ENCODE measurements at places on chromosomes 16 and 17. TPM values are rescaled to one million over a fixed set of nuclear protein-coding genes. Genes with fewer than 3 reads are reported as not detected.
A peak's percentile ranks its signal among the peaks of the same experiment; 100 is the strongest.

GRCh38 chr16:17408955-17409441 lies 61.8 kb downstream of the XYLT1 start:
- H3K27ac ChIP-seq, result no peak overlapping the region
- H3K27me3 ChIP-seq, result no peaks in the 10 kb centered on the region
- H3K36me3 ChIP-seq, result no peaks in the 10 kb centered on the region
- H3K4me3 ChIP-seq, result no peak overlapping the region
- no peak for DNase-seq
- H3K4me1 ChIP-seq, result peaks cover 10% of the 10 kb centered on the region

The KRTAP4-3 gene
- total RNA-seq, result not detected

DNA sequence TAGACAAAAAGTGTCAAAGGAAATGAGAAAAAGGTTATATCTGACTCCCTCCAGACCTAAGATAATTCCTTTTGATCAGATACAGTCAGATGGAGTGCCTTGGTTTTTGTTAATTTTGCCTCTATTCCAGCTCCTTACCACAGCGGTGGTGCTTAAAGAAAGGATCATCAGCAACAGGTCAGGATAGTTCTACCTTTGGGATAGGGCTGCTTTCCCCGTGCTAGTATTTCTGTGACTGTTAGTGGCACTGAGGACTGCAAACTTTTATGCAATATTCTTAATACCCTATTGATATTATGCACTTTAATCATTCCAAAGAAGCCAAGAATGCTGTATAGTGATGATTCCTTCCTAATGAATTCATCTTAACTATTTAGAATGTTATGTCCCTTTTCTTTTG lies 24.5 kb downstream of the NQO1 start:
- H3K4me3 ChIP-seq, result no peak overlapping the region
- H3K36me3 ChIP-seq, result peaks cover 11% of the 10 kb centered on the region
- no peaks in the 10 kb centered on the region for H3K27me3 ChIP-seq
- DNase-seq, result no peak

The MATCAP1 gene
- 77.8 TPM for total RNA-seq

DNA sequence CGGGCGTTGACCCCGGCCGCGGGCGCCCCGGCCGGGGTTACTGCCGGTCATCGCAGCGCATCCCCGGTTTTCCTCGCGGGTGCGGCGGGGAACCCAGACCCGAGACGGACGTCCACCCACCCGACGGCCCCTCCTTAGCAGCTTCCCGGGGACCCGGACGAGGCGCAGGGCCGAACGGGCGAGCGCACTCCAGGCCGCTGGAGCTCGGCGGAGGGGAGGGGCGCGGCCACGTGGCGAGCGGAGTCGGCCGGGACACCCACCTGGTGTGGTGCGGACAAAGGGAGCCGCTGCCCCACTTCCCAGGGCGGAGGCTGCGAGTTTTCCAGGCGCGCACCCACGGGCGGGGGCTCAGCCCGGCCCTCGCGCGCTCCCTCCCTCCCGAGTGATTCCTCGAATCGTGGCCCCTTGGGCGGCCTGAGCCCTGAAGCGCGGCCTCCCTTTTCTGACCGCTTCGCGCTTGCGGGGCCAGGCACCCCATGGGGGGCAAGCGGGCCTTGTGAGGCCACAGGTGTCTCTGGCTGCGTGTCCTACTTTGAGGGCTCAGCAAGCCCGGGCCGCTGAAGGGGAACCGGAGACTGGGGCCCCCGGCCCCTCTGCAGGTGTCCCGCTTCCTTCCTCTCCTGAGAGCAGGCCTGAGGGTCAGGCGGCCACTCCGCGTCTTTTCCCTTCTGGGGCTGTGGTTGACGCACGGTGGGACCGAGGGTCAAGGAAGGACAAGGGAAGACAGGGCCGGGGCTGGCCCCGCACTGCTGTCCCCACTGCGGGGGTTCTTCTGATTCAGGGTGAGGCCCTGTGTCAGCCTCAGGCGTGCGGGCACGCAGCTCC lies 1.1 kb upstream of the FASN start:
- peaks cover 4% of the 10 kb centered on the region for H3K4me1 ChIP-seq
- no peaks in the 10 kb centered on the region for H3K36me3 ChIP-seq
- DNase-seq, result no peak
- peak overlapping the region; percentile 62 for H3K27ac ChIP-seq
- H3K4me3 ChIP-seq, result peak overlapping the region; percentile 80
- no peaks in the 10 kb centered on the region for H3K27me3 ChIP-seq

- H3K4me1 ChIP-seq, result no peaks in the 10 kb centered on the region
- no peaks in the 10 kb centered on the region for H3K36me3 ChIP-seq
Observed at GRCh38 chr16:13315642-13316427, 414.4 kb downstream of the SHISA9 start.

DNA sequence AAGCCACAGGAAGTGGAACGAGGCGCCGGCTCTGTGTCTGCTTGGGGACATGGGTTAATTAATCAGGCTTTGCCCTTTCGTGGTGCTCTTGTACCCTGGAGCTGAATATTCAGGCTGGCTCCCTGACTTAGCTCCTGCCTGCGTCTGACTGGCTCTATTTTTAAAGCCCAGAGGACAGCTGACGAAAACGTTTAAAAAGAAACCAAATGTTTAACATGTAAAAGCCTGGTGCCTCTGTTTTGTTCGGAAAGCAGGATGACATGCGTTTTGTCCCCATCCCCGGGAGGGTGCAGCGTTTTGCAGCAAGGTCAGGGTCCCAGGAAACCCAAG lies 61.1 kb downstream of the NT5M start:
- H3K4me1 ChIP-seq, result peaks cover 19% of the 10 kb centered on the region
- DNase-seq, result no peak
- H3K27ac ChIP-seq, result no peak overlapping the region
- no peaks in the 10 kb centered on the region for H3K36me3 ChIP-seq
- no peak overlapping the region for H3K4me3 ChIP-seq

- peak overlapping the region; percentile 85 for H3K27ac ChIP-seq
- H3K4me3 ChIP-seq, result peak overlapping the region; percentile 42
- DNase-seq, result no peak
- no peaks in the 10 kb centered on the region for H3K27me3 ChIP-seq
Observed at GRCh38 chr16:11016993-11017392, 72.6 kb downstream of the CLEC16A start.

- no peak overlapping the region for H3K4me3 ChIP-seq
- no peak for DNase-seq
- no peak overlapping the region for H3K27ac ChIP-seq
Observed at GRCh38 chr17:40714473-40714872, 10.9 kb upstream of the KRT24 start.

DNA sequence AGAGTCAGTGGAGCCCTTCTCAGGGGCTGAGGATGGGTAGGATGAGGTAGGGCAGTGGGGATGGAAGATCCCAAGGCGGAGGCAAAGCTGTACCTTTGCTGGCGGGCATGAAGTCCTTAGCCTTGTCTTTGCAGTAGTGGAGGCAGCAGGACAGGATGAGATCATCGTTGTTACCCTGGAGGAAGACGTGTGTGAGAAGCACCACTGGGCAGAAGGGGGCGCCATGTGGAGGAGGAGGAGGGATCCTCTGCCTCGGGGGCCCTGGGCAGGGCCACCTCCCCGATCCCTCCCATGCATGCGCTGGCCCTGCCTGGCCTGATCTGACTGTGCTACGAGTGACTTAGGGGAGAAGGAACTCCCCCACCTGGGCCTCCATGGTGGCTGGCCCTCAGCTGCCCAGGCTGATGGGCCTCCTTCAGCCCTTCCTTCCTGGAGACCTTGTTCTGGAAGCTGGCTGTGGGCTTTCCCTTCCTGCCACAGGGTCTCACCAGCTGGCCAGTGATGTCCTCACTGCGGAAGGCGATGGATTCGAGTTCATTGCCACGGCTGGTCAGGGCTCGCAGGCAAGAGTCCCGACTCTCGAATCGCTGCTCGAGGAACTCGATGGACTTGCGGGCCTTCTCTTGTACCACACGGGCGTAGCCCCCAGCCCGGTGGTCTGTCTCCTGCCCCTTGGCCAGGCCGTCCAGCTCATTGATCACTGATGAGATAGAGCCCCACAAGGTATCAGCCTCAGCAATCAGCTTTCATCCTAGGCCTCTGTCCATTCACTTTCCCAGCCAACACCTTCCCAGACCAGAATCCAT lies 10.3 kb downstream of the HIC1 start:
- no peak overlapping the region for H3K27ac ChIP-seq
- no peak overlapping the region for H3K4me3 ChIP-seq
- H3K36me3 ChIP-seq, result peaks cover 29% of the 10 kb centered on the region
- peaks cover 53% of the 10 kb centered on the region for H3K4me1 ChIP-seq
- H3K27me3 ChIP-seq, result peaks cover 7% of the 10 kb centered on the region
- no peak for DNase-seq

GRCh38 chr16:88753191-88753590 lies 31.8 kb downstream of the PIEZO1 start:
- DNase-seq, result no peak
- H3K4me3 ChIP-seq, result no peak overlapping the region
- no peak overlapping the region for H3K27ac ChIP-seq
- no peaks in the 10 kb centered on the region for H3K36me3 ChIP-seq

The CLEC3A gene
- total RNA-seq, result not detected

DNA sequence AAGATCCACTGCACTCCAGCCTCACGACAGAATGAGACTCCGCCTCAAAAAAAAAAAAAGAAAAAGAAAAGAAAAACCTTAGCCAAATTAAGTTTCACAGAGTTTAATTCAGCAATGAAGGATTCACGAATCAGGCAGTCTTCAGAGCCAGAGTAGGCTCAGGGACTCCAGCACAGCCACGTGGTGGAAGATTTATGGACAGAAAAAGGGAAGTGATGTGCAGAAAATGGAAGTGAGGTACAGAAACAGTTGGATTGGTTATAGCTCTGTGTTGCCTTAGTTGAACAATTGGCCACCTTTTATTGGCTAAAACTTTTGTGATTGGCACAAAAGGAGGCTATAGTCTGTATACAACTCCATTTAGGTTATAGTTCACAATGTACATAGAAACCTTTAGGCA lies 256.6 kb downstream of the HS3ST3B1 start:
- H3K27me3 ChIP-seq, result no peaks in the 10 kb centered on the region
- no peak for DNase-seq
- no peaks in the 10 kb centered on the region for H3K36me3 ChIP-seq
- no peak overlapping the region for H3K4me3 ChIP-seq
- peaks cover 5% of the 10 kb centered on the region for H3K4me1 ChIP-seq

GRCh38 chr17:8696906-8697305 lies 47.7 kb downstream of the CCDC42 start:
- H3K4me3 ChIP-seq, result peak overlapping the region; percentile 75
- no peak for DNase-seq

- no peak for DNase-seq
- H3K4me1 ChIP-seq, result peaks cover 39% of the 10 kb centered on the region
- H3K4me3 ChIP-seq, result no peak overlapping the region
- no peak overlapping the region for H3K27ac ChIP-seq
- no peaks in the 10 kb centered on the region for H3K27me3 ChIP-seq
- H3K36me3 ChIP-seq, result no peaks in the 10 kb centered on the region
Observed at GRCh38 chr17:56176091-56176490, 22.8 kb downstream of the ANKFN1 start.

GRCh38 chr17:57505841-57506773 lies 239.0 kb downstream of the CCDC182 start:
- peaks cover 34% of the 10 kb centered on the region for H3K4me1 ChIP-seq
- H3K27me3 ChIP-seq, result no peaks in the 10 kb centered on the region
- H3K4me3 ChIP-seq, result no peak overlapping the region
- no peak overlapping the region for H3K27ac ChIP-seq

The C1QTNF8 gene
- total RNA-seq, result not detected

GRCh38 chr17:63265526-63265925 lies 180.6 kb downstream of the CYB561 start:
- H3K4me3 ChIP-seq, result no peak overlapping the region
- H3K36me3 ChIP-seq, result peaks cover 18% of the 10 kb centered on the region
- H3K4me1 ChIP-seq, result no peaks in the 10 kb centered on the region
- no peak overlapping the region for H3K27ac ChIP-seq

GRCh38 chr16:85279825-85280545 lies 167.7 kb upstream of the CIBAR2 start:
- no peak overlapping the region for H3K27ac ChIP-seq
- no peak overlapping the region for H3K4me3 ChIP-seq
- no peaks in the 10 kb centered on the region for H3K36me3 ChIP-seq
- peaks cover 8% of the 10 kb centered on the region for H3K27me3 ChIP-seq
- DNase-seq, result no peak

The MEIOB gene
- total RNA-seq, result not detected

The ARHGDIG gene
- 2.5 TPM for total RNA-seq

The ITGAL gene
- 0.33 TPM for total RNA-seq

DNA sequence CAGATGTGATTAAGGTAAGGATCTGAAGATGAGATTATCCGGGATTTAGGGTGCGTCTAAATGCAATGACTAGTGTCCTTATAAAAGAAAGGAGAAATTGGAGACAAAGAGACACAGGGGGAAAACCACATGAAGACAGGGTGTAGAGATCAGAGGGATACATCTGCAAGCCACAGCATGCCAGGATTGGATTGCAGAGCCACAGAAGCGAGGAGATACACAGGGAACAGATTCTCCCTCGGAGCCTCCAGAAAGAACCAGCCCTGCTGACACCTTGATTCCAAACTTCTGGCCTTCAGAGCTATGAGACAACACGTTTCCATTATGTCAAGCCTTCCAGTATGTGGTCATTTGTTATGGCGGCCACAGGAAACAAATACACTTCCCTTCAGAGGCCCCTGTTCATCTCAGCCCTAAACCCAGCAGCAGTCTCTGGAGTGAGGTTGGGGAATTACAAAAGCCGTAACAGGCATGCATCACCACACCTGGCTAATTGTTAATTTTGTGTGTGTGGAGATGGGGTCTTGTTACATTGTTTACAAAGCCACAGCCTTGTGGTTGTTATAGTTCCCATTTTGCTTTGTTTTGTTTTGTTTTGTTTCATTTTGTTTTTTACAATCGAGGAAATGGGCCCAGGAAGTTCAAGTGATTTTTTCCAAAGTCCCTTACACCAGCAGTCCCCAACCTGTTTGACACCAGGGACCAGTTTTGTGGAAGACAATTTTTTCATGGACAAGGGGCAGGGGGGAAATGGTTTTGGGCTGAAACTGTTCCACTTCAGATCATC lies 51.6 kb upstream of the LYRM9 start:
- H3K4me1 ChIP-seq, result no peaks in the 10 kb centered on the region
- no peak overlapping the region for H3K4me3 ChIP-seq
- no peaks in the 10 kb centered on the region for H3K36me3 ChIP-seq
- peaks cover 17% of the 10 kb centered on the region for H3K27me3 ChIP-seq
- H3K27ac ChIP-seq, result no peak overlapping the region

- DNase-seq, result no peak
- H3K4me1 ChIP-seq, result peaks cover 35% of the 10 kb centered on the region
- no peaks in the 10 kb centered on the region for H3K36me3 ChIP-seq
- no peak overlapping the region for H3K4me3 ChIP-seq
- H3K27ac ChIP-seq, result no peak overlapping the region
Observed at GRCh38 chr16:84361546-84361945, 6.8 kb upstream of the ATP2C2 start.

DNA sequence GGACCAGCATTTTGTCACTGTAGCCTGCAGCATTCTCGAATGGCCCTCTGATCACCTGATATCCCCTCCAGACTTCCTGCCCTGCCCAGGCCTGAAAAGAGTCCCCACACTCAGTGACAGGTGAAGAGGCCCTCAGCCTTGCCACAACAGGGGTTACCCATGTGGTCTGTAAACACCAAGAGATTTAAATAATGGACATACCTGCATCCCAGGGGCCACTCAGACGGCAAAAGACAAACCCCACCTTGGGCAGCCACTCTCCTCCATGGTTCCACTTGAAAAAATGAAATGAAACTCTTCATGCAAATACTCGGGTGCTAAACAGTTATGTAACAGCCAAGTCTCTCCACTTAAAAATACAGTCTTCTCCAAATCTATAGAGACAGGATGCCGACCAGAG lies 22.9 kb upstream of the PECAM1 start:
- H3K4me1 ChIP-seq, result peaks cover 9% of the 10 kb centered on the region
- no peaks in the 10 kb centered on the region for H3K36me3 ChIP-seq
- H3K27ac ChIP-seq, result no peak overlapping the region

- H3K36me3 ChIP-seq, result no peaks in the 10 kb centered on the region
- no peaks in the 10 kb centered on the region for H3K4me1 ChIP-seq
- DNase-seq, result no peak
- no peak overlapping the region for H3K27ac ChIP-seq
- no peaks in the 10 kb centered on the region for H3K27me3 ChIP-seq
Observed at GRCh38 chr16:889586-889985, 81.2 kb downstream of the LMF1 start.

All from type B pancreatic cell (in vitro differentiated cells).